Smooth muscle cell of the coronary artery (primary cell): ENCODE measurements at places on chromosomes 5 and 9. TPM values are rescaled to one million over a fixed set of nuclear protein-coding genes. Genes with fewer than 3 reads are reported as not detected.

TSLP gene
- 1.1 and 1.2 TPM in 2 replicates for total RNA-seq

ALDH1B1 gene
- total RNA-seq, result 12.4 and 21.1 TPM in 2 replicates

CDX1 gene
- total RNA-seq, result 0.12 and 0.15 TPM in 2 replicates

PCDHGC3 gene
- 29.7 and 39.8 TPM in 2 replicates for total RNA-seq

AK3 gene
- total RNA-seq, result 55.0 and 71.0 TPM in 2 replicates

GPRIN1 gene
- total RNA-seq, result 0.70 and 0.83 TPM in 2 replicates

SPINK6 gene
- not detected in 2 replicates for total RNA-seq

EFNA5 gene
- total RNA-seq, result 2.6 and 4.4 TPM in 2 replicates

WNT8A gene
- not detected in 2 replicates for total RNA-seq

PCDHGB3 gene
- 3.5 and 5.6 TPM in 2 replicates for total RNA-seq

ANKRD31 gene
- 0.08 and 0.12 TPM in 2 replicates for total RNA-seq

TCF7 gene
- total RNA-seq, result 0.45 and 0.94 TPM in 2 replicates

CSNK1G3 gene
- 33.1 and 38.2 TPM in 2 replicates for total RNA-seq

GZMA gene
- 0.08 TPM in 1 of 2 replicates, not detected in the other for total RNA-seq

IFNA2 gene
- total RNA-seq, result not detected in 2 replicates

FAM120A gene
- 77.7 and 83.1 TPM in 2 replicates for total RNA-seq

NREP gene
- total RNA-seq, result 36.0 and 39.4 TPM in 2 replicates

FOXD4 gene
- 0.08 and 0.23 TPM in 2 replicates for total RNA-seq

TMEM252 gene
- not detected in 2 replicates for total RNA-seq

SLC6A3 gene
- total RNA-seq, result not detected in 2 replicates

SH3PXD2B gene
- 17.4 and 38.6 TPM in 2 replicates for total RNA-seq

GRIN3A gene
- not detected in 2 replicates for total RNA-seq

BTNL9 gene
- not detected in 2 replicates for total RNA-seq

PTGES gene
- total RNA-seq, result 2.6 and 30.0 TPM in 2 replicates

NRARP gene
- 0.30 and 0.47 TPM in 2 replicates for total RNA-seq

COL23A1 gene
- total RNA-seq, result under 0.01 and 0.08 TPM in 2 replicates

SLC46A2 gene
- total RNA-seq, result not detected in 2 replicates

GPR151 gene
- total RNA-seq, result not detected in 2 replicates

ADGRD2 gene
- not detected in 2 replicates for total RNA-seq

PGM5 gene
- total RNA-seq, result 2.3 and 44.2 TPM in 2 replicates

WDR38 gene
- total RNA-seq, result not detected in 2 replicates

KIF4B gene
- total RNA-seq, result not detected in 2 replicates

C5orf22 gene
- total RNA-seq, result 8.8 and 12.6 TPM in 2 replicates

PTPDC1 gene
- total RNA-seq, result 4.8 and 9.5 TPM in 2 replicates

MAMDC4 gene
- total RNA-seq, result 0.59 and 0.75 TPM in 2 replicates

C5orf52 gene
- total RNA-seq, result not detected in 2 replicates

WDR5 gene
- 9.9 and 13.2 TPM in 2 replicates for total RNA-seq

CYFIP2 gene
- 5.8 and 23.4 TPM in 2 replicates for total RNA-seq

TNFSF15 gene
- under 0.01 and 0.12 TPM in 2 replicates for total RNA-seq

SV2C gene
- not detected in 2 replicates for total RNA-seq

GMCL2 gene
- not detected in 2 replicates for total RNA-seq

PCDHGA1 gene
- 0.75 and 1.3 TPM in 2 replicates for total RNA-seq

TMC1 gene
- total RNA-seq, result 0.68 and 1.3 TPM in 2 replicates

SLC36A3 gene
- not detected in 2 replicates for total RNA-seq

GLRA1 gene
- not detected in 2 replicates for total RNA-seq

PCDHB6 gene
- total RNA-seq, result 0.08 TPM in 1 of 2 replicates, not detected in the other

PCDHGC4 gene
- total RNA-seq, result 0.90 and 2.5 TPM in 2 replicates

ZFR gene
- total RNA-seq, result 50.1 and 52.5 TPM in 2 replicates

SH3GL2 gene
- not detected in 2 replicates for total RNA-seq
